IPS DF 6.9 (cell line): ENCODE measurements at places on chromosomes 16 and 17.

- no peak for DNase-seq
Observed at GRCh38 chr16:23945243-23945642, 109.5 kb downstream of the PRKCB start.

- DNase-seq, result no peak
Observed at GRCh38 chr16:65510241-65510640, 388.4 kb upstream of the CDH11 start.

- DNase-seq, result no peak
Observed at GRCh38 chr17:55384643-55385232, 36.9 kb downstream of the MMD start.

DNA sequence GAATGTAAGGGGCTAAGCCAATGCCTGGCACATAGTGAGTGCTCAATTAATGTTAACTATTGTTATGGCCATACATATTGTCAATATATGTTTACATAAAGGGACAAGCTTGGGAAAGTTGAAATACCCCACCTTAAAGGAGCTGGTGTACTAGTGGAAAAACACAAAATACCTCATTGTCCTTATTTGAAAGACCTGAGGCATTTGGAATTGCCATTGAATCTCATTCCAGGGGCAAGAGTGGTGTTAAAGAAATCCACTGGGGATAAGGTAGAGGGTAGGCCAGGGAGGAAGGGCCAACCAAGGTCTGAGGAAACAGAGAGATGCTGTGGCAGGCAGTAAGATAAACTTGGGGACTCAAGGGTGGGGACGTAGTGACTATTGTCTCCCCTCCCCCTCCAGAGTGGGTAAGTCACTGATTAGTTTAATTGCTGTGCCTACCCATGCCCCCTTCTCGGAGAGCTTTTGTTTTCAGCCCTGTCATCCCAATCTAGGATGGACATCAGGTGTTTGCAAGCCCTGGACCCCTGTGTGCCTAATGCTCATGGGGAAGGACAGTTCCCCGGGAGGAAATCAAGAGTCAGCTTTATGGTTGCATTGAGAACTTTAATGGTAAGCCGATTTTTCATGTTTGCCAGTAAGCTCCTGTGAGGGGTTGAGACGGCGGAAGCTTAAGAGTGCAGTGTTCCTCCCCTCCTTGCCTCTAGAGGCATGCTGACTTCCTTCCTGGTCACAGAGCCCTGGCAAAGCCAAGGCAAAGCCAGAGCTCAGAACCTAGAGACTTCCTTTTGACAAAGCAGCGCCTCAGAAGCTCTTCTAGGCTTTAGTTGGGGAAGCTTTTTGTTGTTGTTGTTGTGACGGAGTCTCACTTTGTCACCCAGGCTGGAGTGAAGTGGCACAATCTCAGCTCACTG is 2.5 kb upstream of the HEATR9 start:
- peak; percentile 25 for DNase-seq

- DNase-seq, result no peak
Observed at GRCh38 chr17:56045872-56046271, 107.4 kb upstream of the ANKFN1 start.

GRCh38 chr16:56814537-56815432 is 50.2 kb upstream of the SLC12A3 start:
- DNase-seq, result no peak

- no peak for DNase-seq
Observed at GRCh38 chr17:78357672-78358537, 2.0 kb downstream of the SOCS3 start.

GRCh38 chr17:56230660-56231059 is 77.4 kb downstream of the ANKFN1 start:
- no peak for DNase-seq

DNA sequence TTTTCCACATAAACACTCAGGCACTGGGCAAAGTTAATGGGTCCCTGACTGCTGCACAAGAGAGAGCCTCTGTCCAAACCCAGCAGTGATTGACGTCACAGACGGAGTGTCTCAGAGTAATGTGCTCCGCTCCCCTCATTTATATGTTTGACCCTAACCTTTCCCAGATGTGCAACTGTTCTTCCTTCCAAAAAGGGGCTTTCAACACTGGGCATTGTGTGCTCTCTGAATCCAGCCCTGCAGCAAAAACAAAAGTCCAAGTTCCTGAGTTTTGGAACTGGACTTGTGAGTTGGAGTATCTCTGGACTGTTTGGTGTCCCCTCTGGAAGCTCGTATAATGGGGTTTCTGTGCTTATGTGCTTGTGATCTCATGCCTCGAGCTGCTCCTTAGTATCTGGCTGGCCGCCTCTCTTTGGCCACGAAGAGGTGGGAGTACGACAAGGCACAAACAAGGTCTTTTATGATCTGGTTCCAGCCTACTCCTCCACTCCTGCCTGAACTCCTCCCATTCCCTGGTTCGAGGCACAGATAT is 76.4 kb upstream of the SMIM36 start:
- no peak for DNase-seq

- DNase-seq, result no peak
Observed at GRCh38 chr16:86850670-86851069, 272.3 kb downstream of the FOXL1 start.

GRCh38 chr17:21361020-21361809 is 14.9 kb upstream of the KCNJ12 start:
- DNase-seq, result no peak

GRCh38 chr17:76441686-76442340 is 11.1 kb downstream of the UBE2O start:
- no peak for DNase-seq

- no peak for DNase-seq
Observed at GRCh38 chr17:3983606-3984484, 19.6 kb upstream of the ATP2A3 start.

GRCh38 chr17:28470914-28471366 is 2.5 kb upstream of the SLC13A2 start:
- DNase-seq, result no peak

DNA sequence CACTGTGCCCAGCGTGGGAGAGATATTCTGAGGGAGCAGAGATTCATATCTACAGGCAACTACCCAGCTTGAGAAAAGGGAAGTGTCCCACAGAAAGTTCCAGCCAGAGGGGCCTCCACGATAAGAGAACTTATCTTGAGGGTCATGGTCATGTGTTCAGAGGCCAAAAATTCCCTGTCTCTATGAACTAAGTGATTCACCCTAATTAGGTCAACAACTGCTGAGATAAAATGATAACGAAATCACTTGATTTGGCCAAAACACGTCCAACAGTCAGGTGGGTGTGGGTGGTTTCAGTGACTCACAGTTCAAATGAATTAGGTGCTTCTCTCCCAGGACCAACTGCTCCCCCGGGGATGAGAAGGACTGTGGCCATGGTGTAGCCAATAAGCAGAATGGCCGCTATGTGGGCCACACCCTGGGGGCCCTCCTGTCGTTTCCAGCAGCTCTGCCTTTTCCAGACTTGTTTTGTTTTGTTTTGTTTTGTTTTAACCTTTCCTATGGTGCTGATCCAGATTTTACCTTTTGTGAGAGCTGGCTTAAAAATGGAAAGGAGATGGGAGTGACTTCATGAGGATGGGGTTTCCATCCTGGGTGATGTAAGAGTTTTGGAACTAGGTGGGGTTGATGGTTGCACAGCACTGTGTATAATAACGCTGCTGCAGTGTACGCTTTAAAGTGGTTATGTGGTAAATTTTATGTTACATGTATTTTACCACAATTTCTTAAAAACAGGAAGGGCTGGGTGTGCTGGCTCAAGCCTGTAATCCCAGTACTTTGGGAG is 8.7 kb downstream of the DNAI2 start:
- no peak for DNase-seq

GRCh38 chr17:40553694-40554534 is 11.4 kb downstream of the CCR7 start:
- no peak for DNase-seq

- DNase-seq, result no peak
Observed at GRCh38 chr16:30603945-30604315, 6.3 kb downstream of the ZNF689 start.

- no peak for DNase-seq
Observed at GRCh38 chr16:54912720-54913119, 17.9 kb upstream of the IRX5 start.

GRCh38 chr17:51661403-51661802 is 401.1 kb downstream of the UTP18 start:
- no peak for DNase-seq

- DNase-seq, result no peak
Observed at GRCh38 chr17:57480438-57481196, 224.3 kb downstream of the MSI2 start.

DNA sequence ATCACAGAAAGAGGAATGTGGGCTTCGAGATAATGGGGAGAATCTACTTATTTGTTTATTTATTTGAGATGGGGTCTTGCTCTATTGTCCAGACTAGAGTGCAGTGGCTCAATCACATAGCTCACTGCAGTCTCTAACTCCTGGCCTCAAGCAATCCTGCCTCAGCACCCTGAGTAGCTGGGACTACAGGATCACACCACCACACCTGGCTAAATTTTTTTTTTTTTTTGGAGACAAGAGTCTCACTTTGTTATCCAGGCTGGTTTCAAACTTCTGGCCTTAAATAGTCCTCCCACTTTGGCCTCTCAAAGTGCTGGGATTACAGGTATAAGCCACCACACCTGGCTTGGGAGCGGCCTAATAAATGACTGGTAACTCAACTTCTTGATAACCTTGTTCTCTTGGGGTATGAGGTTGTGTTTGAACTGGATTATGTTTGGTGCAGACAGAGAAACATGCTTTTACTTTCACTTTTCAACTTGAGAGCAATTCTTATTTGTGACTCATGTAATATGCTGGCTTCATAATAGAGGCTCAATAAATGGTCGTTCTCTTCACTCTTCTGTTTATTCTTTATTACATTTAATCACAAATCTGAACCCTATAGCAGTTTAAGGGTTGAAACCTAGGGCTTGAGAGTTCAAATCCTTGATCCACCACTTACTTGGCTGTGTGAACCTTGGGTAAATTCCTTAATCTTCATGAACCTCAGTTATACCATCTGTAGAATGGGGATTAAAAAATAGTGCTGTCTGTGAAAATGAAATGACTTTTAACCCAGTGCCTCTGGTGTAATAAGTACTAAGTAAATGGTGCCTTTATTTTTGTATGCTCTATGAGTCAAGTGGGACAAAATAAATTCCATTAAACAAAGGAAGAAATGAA is 129.1 kb upstream of the HS3ST2 start:
- DNase-seq, result no peak

DNA sequence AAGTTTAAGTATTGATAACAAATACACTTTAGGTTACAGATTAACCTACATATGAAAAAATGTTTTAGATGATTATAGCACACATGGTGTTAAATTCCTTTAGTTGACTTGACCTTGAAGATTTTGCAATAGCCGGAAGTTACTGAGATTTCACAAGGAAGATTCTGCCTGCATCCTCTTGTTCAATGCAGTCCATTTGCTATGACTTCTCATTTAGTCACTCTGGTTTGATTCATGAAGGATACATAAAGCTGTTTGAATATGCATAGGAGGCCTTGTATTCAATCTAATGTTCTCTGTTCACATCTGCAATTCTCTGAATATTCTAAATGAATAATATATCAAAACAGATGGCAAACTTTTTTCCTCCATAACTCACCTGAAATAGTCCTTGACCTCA is 870.2 kb upstream of the GOT2 start:
- DNase-seq, result no peak

GRCh38 chr17:51439395-51440229 is 179.3 kb downstream of the UTP18 start:
- DNase-seq, result no peak

- DNase-seq, result no peak
Observed at GRCh38 chr16:52054326-52054725, 492.6 kb downstream of the TOX3 start.

DNA sequence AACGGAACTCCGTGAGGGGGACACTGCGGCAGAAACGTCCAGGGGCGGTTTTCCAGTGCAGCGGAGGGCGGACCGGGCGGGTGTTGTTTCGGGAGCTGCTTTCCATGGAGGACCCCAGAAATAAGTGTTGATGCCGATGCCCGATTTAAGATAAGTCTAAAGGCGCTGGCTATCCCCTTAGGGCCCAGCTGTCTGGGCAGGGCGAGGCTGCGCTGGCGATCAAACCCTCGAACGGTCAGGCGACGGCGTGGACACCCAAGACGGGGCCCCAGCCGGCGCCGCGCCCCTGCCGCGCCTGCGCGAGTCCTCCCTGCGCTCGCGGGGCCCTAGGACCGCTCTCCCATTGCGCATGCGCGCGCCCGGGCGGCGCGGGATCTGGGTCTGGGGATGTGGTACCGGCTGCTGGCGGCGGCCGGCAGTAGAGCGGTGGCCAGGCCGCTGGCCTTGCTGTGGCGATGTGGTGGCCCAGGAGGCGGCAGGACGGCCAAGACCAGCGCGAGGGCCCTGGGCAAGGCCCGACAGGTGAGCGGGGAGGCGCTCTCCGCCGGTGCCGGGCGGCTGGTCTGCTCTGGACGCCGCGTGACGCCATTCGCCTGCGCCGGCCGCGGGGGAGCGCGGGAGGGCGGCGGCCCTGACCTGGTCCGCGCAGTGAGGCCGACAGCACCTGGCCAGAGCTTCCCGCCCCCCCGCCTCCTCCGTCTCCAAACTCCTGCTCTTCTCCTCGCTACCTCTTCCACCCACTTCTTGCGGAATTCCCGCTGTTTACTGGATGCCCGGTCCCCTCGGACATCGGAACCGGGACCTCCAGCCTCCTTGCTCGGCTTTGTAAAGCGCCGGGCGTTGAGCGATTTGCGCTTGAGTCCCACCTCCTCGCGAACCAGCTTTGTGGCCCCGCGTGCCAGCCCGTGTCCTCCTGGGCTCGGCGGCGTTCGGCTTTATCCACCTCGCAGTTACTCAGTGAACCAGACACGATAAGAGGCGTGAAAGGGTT is 24.0 kb downstream of the DEF8 start:
- peak; percentile 87 for DNase-seq

GRCh38 chr17:41977991-41978390 is 11.4 kb downstream of the CNP start:
- DNase-seq, result no peak

DNA sequence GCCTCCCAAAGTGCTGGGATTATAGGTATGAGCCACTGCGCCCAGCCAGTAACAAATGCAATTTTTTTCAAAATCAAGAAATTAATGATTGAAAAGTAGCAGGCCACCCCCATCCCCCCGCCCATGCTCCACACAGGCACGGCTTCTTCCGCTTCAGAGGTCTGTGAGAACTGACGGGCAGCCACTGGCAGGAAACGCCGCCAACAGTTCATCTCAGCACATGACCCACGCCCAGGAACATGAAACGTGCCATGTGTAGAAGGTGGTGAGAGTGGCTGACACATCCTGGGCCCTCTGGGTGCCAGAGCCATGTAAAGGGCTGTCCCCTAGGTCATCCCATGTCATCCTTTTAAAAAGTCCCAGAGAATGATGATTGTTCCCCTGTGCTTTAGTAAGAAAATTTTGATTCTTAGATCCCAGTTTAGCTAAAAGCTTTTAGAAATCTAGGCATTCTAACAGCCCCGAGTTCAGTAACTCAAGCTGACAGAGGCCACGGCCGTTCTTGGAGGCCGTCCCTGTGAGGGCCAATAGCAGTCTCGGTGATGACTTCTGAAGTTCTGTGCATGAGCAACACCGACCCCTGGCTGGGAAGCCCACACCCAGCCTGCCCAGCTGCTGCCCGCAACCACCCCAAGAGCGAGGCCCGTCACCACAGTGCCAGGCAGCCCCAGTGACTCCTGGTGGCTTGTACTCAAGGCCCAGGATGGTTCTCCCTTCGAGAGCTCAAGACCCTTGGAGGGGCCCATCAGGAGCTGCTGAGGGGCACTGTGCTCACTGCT is 52.1 kb downstream of the KLHDC4 start:
- no peak for DNase-seq
